ENCODE measurements at places on chromosomes 4 and X.

DNA sequence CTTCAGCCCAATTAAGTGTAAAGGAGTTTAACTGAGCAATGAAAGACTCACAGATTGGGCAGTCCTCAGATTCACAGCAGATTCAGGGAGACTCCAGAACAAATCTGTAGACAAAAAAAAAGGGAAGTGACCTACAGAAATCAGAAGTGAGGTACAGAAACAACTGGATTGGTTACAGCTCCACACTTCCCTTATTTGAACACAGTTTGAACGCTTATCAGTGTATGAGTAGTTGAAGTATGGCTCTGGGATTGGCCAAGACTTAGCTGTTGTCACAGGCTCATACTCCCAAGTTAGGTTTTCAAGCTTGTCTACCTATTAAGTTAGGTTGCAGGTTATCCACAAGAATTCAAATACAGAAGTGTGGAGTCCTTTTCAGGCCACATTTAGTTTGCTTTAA lies 112.4 kb upstream of the ELOVL6 start:
- no peak for DNase-seq

- no peak for DNase-seq
Observed at GRCh38 chr4:36316607-36317006, 35.2 kb downstream of the DTHD1 start.

GRCh38 chr4:146224326-146224966 lies 10.1 kb downstream of the REELD1 start:
- DNase-seq, result no peak

- DNase-seq, result no peak
Observed at GRCh38 chr4:171813526-171814250, 484 bp downstream of the GALNTL6 start.

GRCh38 chrX:47831788-47832187 lies 4.9 kb upstream of the ZNF81 start:
- DNase-seq, result no peak

- DNase-seq, result no peak
Observed at GRCh38 chr4:169438057-169438480, 167.3 kb upstream of the SH3RF1 start.

Measured in urinary bladder (tissue), 4 donors.